ENCODE measurements at places on chromosomes 3 and 15.

- no peak for DNase-seq
Measured at GRCh38 chr3:94137377-94137776, 74.5 kb downstream of the NSUN3 start.

GRCh38 chr15:63944681-63944955 lies 101.7 kb downstream of the DAPK2 start:
- DNase-seq: no peak

DNA sequence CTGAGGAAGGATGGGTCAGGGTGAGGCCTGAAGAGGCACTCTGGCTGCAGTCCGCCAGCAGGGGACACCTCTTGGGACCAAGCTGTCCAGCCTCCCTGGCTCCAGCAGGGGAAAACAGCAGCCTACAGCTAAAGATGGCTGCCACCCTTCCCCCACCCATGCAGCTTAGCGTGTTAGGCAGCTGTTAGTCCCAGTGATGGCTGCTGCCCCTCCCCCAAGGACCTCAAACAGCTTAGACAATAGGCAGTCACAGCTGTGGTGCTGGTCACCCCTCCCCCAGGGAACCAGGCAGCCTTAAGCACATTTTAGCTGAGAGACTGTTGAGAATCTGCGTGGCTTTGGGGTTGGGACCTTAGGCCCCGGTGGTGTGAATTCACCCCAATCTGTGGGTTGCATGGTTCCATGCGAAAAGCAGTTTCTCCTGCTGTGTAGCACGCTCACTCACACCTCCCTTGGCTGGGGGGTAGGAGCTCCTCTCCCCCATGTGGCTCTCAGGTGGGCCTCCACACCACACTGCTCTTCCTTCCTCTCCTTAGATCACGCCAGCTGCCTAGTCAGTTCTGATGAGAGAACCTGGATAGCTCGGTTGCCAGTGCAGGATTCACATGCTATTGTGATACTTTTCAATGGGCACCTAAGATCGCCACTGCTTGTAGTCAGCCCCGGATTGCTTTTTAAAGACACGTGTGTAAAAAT lies 140.5 kb upstream of the CADPS start:
- no peak for DNase-seq

DNA sequence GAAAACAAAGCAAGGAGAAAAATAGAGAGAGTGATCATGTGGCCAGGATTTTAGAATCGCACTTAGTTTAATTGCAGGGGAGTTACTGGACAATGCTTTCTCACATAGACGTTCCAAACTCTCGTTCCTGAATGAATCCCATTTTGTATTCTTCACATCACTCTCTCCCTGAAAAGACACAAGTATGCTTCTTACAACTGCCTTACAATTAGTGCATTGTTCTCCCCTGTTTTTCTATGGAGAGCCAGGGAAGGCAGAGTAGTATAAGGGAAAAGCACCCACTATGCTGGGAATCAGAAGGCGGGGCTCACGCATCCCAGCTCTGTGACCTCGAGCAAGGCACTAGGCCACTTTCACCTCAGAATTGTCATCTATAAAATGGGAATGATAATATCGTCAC lies 14.4 kb downstream of the TMOD2 start:
- DNase-seq: no peak

DNA sequence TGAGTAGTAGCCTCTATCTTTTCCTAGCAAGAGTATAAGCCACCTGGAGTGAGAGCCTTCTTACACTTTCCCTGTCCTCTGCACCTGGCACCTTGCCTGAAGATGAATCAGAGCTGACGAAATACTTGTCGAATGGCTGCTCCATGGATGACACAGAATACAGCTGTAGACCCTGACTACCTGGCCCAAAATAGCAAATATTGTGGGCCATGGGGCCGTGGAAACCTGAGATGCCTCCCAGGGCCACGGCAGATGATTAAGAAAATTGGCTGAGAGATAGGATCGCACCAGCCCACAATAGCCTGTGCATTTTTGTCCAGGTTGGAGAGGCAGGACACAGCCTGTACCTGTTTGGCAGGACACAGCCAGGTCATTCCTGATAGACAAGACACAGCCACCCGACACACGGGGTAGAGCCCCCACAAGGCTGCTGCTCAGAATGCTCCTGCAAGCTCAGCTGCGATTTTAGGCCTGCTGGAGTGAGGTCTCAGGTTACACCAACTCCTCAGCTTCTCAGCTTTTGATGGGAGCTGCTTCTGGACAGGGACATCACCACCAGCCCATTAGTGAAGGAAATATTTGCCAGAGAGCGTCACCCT lies 22.9 kb upstream of the TPM1 start:
- DNase-seq: no peak
